ENCODE measurements at places on chromosomes 7 and 10. TPM values are rescaled to one million over a fixed set of nuclear protein-coding genes. Genes with fewer than 3 reads are reported as not detected.

FAM25G gene
- not detected for total RNA-seq

AQP1 gene
- total RNA-seq = 192 TPM

ABCC2 gene
- total RNA-seq = 4.2 TPM

IFIT1B gene
- total RNA-seq = not detected

PRKAR2B gene
- 224 TPM for total RNA-seq

Data from subcutaneous adipose tissue (tissue), 4 donors.